ENCODE measurements at places on chromosomes 13 and 19.

DNA sequence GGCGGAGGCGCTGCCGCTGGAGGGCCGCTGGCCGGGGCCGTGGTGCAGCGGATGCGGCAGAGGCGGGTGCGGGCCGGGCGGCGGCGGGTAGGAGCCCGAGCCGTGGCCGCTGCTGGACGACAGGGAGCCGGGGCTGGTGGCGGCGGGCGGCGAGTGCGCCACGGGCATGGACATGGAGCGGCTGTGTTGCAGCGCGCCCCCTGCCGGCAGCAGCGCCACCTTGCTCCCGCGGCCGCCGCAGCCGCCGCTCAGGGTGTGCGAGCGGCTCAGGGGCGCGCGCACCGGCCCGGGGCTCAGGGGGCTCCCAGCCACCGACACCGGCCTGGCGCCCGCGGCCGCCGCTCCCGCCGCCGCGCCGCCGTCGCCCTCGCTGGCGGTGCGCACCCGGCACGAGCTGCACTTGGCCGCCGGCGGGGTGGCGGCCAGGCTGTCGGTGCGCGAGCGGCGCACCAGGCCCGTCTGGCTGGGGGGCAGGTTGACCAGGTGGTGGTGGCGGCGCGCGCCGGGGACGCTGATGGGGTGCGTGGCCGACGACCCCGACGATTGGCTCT, 1.7 kb downstream of the IRS2 start:
- DNase-seq: peak; percentile 92

GRCh38 chr13:98389319-98389718, 187.6 kb downstream of the STK24 start:
- DNase-seq: no peak

GRCh38 chr13:60134376-60134775, 29.4 kb downstream of the DIAPH3 start:
- DNase-seq: no peak

GRCh38 chr13:49310251-49310650, 62.5 kb downstream of the CDADC1 start:
- DNase-seq: no peak

DNA sequence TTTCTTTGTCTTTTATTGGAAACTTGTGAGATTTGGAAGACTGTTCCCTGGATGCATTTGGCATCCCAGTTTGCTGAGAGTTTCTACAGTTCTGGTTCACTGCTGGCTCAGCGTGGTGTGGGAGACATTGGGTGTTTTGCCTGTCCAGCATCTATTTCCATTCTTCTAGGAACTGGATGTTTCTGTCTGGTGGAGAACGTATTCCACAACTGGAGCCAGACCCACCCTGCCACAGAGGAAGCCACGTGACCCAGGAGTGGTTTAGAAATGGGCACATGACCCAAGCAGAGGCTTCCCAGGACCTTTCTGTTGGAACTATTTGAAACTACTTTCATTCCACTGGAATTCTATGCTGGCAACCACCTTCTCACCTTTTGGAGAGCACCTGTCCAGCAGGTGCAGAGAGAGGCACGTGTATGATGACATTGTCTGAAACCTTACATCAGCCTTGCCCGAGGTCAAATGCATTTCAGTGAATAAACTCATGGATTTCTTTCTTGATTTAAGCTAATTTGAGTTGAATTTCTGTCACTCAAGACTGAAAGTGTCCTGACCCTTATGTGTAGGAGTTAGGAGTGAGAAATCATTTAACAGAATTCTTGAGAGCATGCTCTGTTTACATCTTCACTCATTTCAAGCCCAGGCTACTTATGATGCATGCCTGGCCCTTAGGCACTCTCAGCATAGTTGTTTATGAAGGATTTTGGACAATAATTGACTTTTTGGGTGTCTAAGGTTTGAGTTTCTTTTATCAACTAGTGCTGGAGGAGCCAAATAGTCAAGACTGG, 121.8 kb downstream of the AKAP11 start:
- no peak for DNase-seq

- no peak for DNase-seq
Measured at GRCh38 chr13:77507931-77508776, 27.4 kb upstream of the SCEL start.

All from kidney (tissue), 22 donors.